ENCODE measurements at places on chromosomes 2 and 18. TPM values are rescaled to one million over a fixed set of nuclear protein-coding genes. Genes with fewer than 3 reads are reported as not detected.

The CUL3 gene
- polyA plus RNA-seq: 137 TPM

DNA sequence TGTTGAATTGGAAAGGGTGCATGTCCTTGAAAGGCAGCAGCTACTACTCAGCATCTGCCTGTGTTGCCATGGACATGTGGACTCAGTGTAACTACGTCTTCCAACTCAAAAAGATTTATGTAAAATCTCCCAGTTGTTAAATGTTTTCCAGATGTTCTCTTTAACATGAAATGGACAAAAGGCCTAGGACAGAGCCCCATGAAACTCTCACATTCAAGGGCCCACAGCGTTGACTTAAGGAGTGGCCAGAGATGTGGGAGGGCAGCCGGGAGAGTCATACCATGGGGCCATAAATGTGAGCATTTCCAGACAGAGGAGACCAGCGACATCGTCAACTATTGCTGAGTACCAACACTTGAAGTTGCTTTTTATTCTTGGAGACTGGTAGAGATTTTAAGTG is 9.9 kb downstream of the SLC3A1 start:
- no peak for DNase-seq

The SPP2 gene
- not detected for polyA plus RNA-seq

GRCh38 chr2:2530334-2530733 is 199.3 kb upstream of the MYT1L start:
- no peak for DNase-seq
